ENCODE measurements at places on chromosomes 11 and 22.

DNA sequence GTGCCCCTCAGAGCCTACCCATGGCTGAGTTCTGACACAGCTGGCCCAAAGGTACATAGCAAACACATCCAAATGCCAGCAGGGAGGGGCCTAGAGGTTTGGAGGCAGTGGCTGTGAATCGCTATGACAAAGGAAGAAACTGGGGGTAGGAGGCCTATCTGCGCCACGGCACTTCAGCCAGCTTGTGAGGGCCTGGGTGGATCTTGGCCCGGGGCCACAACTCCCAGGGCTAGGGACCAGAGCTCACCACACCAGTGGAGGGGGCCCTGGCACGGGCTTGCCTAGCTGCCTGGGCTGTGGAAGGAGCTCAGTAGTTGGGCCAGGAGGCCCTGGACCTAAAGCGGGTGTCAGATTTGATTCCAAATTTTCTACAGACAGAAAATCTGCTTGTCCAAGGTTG lies 9.4 kb upstream of the NAP1L4 start:
- no peak for DNase-seq

- DNase-seq: peak; percentile 49
These were observed 47.9 kb downstream of the CHRDL2 start for GRCh38 chr11:74683279-74683871.

- no peak for DNase-seq
These were observed 144.1 kb upstream of the B3GAT1 start for GRCh38 chr11:134556186-134556585.

DNA sequence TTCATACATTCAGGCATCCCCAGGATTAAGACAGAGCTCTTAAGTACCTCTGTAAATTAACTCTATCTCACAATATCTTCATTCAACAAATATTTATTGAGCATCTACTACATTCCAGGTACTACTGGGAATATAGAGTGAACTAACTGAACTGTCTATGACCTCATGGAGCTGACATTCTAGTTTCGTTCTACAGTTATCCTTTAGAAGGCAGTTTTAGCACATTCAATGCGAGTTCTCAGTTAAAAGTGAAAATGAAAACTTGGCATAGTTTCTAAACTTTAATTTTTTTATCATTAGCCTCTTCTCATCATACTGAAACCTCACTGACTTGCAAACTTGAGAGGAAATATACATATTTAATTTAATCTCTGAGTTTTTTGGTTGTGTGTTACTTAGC lies 10.7 kb upstream of the MS4A6E start:
- DNase-seq: no peak

DNA sequence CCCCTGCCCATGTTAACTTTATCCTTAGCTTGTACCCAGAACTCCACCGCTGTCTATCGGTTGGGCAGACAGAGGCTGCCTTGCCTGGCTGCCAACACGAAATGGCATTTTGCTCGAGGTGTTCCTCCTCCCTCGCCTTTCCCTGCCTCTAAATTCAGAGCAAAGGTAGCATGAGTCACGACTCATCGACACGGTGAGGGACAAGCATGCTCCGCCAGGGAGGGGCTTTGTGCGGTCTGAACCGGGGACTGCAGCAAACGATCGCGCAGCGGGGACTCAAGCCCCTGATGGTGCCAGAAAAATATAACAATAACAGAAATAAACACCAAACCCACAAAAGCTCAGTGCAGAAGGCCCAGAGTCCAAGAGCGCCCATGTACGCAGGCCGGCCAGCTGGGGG lies 52.3 kb downstream of the RTL6 start:
- DNase-seq: no peak
